Activated CD4-positive, alpha-beta memory T cell treated with anti-CD3 and anti-CD28 coated beads for 36 hours (primary cell): ENCODE measurements at places on chromosomes 12 and 14. TPM values are rescaled to one million over a fixed set of nuclear protein-coding genes. Genes with fewer than 3 reads are reported as not detected.
A peak's percentile ranks its signal among the peaks of the same experiment; 100 is the strongest.

The DENND5B gene
- 0.10 TPM for total RNA-seq

GRCh38 chr14:69594846-69595245, 16.6 kb upstream of the SUSD6 start:
- no peak for DNase-seq

- peak; percentile 30 for DNase-seq
These were observed 498 bp downstream of the PIANP start for GRCh38 chr12:6699989-6700645.

GRCh38 chr12:126454581-126454980, 1389.3 kb downstream of the AACS start:
- no peak for DNase-seq

- no peak for DNase-seq
These were observed 249.3 kb upstream of the RTL1 start for GRCh38 chr14:101152855-101153254.

DNA sequence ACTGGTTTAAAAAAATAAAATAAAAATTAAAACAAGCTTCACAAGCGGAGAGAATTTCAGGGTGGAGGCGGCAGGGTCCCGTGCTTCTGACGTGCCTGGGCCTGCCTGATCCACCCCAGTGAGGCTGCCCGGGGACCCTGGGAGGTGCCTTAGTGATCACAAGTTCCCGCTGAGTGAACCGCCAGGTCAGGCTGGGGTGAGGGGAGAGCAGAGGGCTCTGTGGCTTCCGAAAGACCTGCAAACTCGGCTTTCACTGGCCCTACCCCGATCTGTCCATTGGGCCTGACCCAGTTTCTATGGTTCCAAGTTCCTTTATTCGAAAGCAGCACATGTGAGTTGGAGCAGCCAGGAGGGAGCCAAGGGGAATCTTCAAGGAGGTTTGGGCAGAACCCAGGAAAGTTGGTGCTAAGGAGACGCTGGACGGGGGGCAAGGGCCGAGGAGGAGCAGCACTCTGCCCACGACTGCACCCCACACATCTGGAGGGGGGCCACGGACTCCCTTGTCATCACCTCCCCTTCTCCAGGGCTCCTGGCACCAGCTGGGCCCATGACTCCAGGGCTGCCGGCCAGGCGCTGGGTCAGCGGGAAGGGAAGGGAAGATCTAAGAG, 12.9 kb downstream of the MMP14 start:
- DNase-seq: no peak

- DNase-seq: no peak
These were observed at the start of gene TCL1A for GRCh38 chr14:95713596-95714371. TCL1A (minus strand) TSS chr14:95714125; CDS start chr14:95714066, 59 bp downstream.

DNA sequence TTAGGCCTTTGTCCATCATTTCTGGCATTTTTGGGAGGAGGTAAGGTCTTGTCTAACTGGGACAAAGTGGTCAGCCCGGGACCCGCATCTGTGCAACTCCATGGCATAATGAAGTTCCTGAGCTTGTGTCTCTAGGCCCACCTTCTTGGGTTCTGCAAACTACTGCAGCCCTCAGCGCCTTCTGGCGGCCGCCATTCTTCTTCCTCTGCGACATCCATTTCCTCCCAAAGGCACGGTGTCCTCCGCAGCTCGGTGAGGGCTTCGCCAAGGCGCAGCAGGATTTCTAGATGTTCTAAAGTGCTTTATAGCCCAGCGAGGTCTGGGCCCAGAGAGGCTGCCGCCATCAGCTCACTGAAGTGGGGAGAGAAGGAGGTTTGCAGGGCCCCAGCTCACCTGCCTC, 134.4 kb upstream of the OR4E1 start:
- no peak for DNase-seq

- DNase-seq: no peak
These were observed at the start of gene TUNAR for GRCh38 chr14:95876761-95877538. TUNAR (plus strand) TSS chr14:95876832.

DNA sequence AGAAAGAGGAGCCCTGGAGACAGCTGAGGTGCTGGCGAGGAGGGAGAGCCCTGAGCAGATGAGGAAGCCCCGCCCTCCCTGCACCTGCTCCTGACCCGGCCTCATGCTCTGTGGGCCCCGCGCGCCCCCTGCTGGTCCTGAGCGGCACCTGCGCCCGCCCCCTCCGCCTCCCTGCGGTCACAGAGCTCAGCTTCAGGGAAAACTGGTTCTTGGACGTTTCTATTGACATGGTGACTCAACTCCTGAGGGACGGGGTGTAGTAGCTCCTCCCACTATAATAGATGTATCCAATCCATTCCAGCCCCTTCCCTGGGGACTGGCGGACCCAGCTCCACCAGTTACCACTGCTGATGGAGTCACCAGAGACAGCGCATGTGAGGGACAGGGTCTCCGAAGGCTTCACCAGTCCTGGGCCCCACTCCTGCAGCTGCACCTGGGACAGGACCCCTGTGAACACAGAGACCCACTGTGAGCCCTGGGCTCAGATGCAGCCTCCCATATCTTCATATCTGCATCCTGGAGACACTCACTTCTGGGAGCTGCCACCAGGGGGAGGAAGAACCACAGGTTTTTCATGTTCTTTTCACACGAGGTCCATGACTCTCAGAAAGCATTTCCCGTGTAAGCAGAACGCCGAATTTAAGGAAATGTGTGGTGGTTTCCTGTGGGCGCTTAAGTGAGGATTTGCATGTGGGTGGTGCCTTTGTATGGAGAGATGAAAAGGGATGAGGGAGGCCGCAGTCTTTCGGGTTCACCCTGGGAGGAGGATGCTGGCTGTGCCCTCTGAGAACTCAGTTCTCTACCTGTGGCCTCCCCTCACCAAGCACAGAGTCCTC, 1346.4 kb downstream of the TMEM121 start:
- peak; percentile 95 for DNase-seq

DNA sequence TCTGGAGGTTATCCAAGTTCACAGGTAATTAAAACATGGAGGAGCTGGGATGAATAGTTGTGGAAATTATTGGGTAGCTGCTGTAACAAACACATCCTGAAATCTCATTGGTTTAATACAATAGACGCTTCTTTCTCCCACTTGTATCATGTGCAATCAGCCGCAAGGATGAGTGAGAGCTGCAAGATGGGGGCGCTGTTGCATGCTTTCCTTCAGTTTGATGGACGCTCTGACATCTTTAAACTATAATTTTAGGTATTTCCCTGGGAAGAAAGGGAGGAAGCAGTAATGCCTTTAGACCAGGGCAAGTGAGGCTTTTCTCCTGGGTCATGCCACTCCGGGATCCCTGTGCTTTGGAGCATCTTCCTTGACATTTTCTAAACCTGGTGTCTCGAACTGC, 178.7 kb downstream of the PAWR start:
- DNase-seq: no peak

- DNase-seq: no peak
These were observed 33.1 kb downstream of the PHLDA1 start for GRCh38 chr12:75998292-75999063.

DNA sequence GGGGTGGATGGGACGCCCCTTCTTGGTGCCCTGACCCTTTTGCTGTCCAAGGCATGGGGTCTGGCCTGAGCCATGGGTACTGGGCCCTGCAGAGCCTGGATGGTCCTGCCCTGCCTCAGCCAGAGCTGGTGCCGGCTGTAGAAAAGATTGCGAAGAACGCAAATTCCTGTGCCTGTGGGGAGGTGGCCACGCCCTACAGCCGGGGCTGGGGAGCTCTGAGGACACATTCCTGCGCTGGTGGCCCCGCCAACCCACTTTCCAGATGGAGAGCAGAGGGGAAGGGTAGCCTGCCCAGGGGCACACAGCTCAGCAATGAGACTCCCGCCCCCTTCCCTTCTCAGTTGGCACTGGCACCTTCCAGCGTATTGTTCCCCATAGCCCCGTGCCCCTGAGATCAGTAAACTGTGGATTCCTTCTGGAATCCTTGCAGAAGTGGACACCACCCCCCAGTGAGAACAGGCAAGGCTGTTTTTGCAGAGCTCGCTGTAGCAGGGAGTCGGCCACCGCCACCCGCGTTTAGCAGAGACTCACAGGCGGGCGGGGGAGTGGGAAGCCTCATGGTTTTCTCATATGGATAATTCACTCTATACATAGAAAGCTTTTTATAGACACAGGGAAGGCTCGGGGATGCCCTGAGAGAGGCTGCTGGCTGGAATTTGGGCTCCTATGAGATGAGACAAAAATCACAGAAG, 8.6 kb downstream of the INF2 start:
- DNase-seq: no peak

- peak; percentile 64 for DNase-seq
These were observed at the start of gene HIP1R for GRCh38 chr12:122834921-122835749. HIP1R (plus strand) TSS chr12:122835457; CDS start chr12:122835551, 94 bp downstream.

DNA sequence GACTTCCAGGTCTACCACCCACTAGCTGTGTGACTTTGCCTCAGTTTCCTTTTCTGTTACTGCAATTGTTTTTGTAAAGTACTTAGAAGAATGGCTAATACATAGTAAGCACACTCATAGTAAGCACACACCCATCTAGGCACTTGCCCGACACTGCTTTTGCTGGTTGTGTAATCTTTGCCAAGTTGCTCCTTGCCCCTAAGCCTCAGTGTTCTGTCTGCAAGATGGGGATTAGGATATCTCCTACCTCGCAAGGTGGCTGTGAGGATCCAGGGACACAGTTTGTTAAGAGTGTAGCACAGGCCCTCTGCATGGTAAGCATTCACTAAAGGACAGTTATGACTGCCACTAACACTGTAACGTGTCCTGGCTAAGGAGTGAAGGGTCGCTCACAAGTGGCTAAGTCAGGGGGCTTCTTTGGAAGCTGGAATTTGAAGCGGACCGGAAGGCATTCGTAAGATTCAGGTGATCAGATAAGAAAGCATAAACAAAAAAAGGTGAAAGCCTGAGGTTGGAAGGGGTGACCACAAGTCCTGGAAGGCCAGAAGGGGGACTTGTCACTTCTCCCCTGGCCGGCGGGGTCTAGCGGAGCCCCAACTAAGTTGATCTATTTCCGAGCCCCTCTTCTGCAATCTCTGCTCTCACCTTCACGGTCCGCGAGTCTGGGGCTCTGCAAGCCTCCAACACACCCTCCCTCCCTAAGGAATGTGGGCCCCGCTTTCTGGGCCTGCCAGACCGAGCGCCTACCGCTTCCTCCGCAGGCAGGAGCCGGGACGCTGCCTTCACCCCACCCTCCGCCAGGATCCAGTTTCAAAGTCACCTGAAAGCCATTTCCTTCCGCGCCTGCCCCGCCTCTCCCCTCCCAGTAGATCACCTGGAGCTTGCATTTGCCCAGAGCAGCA, 1.5 kb upstream of the PLEKHG3 start:
- peak; percentile 52 for DNase-seq

DNA sequence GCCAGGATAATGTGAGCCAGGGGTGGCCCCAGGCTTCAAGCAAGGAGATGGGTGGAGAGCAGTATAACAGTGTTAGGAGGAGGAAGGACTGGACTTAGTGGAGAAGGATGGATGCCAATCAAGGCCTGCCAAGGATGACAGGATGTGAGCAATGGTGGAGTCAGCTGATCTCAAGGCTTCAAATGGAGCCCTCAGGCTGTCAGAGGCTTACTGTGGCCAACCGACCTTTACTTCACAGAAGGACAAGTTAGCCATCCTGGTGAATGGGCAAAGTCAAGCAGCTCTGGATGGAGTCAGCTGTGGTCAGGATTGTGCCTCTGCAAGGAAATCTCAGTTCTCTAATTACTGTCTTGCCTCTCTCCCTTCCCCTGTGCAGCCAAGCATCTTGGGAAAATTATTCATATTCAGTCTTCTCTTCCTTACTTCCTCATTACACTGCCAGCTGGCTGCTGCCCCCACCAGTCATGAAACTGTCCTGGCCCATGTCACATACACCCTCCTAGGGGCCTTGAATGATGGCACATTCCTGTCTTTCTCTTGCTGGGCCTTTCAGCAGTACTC, 7.6 kb upstream of the STAT6 start:
- peak; percentile 32 for DNase-seq

The ZDHHC22 gene
- not detected for total RNA-seq

DNA sequence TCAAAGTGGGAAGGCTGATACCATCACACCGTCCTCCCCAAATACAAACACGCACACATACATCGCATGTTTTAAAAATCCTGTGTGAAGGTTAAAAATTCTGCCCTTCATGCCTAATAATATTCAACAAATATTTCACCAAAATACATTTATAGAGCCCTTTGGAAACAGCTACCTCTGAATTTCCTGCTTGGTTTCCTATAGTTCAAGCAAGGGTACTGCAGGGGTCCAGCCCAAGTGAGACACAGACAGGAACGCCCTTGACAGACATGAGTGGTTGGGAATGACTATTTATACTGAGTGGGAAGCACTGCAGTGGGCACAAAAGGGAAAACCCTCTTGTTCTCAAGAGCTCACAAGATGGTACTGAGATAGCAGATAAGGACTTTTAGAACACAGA, 51.0 kb downstream of the ST8SIA1 start:
- DNase-seq: no peak

DNA sequence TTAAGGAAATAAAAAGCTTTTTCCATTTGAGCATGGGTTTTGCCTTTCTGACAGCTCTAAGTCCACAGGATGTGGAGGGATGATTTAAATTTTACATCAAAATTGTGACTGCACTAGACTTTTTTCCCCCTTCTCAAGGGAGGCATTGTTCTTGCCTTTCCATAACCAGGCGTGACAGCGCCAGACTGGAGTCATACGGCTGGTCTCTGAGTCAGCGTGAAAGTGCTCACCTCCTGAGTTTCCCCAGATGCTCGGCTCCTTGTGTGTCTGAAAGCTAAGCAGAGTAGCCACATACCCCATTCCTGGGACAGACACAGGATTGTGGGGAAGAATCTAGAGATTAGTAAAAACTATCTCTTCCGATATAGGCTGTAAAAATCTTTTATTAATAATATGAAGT, 43.1 kb downstream of the SOX5 start:
- DNase-seq: no peak

GRCh38 chr14:69183735-69184134, 7.6 kb upstream of the EXD2 start:
- no peak for DNase-seq

DNA sequence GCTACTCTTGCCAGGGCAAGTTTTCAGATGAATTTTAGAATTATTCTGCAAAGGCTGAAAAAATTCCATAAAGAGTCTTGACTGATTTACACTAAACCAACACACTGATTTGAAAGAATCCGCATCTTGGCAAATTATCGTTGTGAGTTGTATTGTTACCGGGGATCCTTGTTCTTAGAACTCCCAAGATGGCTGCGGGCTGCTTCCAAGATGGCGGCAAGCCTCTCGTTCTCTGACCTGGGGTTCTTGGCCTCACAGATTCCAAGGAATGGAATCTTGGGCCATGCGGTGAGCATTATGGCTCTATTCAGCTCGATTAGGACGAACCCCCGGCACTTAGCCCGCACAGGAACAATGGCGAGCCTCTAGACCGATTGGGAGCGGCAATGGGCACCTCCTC, 132.5 kb downstream of the ZNF664 start:
- no peak for DNase-seq

DNA sequence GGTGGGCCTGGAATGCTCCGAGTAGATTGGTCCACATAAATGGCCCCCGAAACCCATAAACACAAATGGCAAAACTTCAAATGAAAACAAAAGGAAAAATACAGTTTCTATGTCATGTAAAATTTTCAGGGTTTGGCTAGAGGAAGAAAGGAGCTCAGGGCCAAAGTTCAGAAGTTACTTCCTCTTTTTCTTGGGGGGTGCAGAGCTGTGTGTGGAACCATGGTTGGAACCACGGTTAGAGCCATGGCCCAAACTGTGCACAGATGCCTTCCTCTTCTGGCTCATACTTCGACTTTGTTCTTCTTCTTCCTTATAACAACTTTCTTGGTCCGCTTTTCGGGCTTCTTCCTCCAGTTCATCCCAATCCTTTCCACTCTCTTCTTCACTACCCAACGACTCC, 51.7 kb downstream of the MGST1 start:
- DNase-seq: no peak

GRCh38 chr14:60989599-60989998, 8.6 kb downstream of the SLC38A6 start:
- no peak for DNase-seq

The TPH2 gene
- total RNA-seq: not detected
